ENCODE measurements at places on chromosomes 3 and 15.
A peak's percentile ranks its signal among the peaks of the same experiment; 100 is the strongest.

- no peak for DNase-seq
Measured at GRCh38 chr15:32034106-32034505, 3.8 kb downstream of the CHRNA7 start.

DNA sequence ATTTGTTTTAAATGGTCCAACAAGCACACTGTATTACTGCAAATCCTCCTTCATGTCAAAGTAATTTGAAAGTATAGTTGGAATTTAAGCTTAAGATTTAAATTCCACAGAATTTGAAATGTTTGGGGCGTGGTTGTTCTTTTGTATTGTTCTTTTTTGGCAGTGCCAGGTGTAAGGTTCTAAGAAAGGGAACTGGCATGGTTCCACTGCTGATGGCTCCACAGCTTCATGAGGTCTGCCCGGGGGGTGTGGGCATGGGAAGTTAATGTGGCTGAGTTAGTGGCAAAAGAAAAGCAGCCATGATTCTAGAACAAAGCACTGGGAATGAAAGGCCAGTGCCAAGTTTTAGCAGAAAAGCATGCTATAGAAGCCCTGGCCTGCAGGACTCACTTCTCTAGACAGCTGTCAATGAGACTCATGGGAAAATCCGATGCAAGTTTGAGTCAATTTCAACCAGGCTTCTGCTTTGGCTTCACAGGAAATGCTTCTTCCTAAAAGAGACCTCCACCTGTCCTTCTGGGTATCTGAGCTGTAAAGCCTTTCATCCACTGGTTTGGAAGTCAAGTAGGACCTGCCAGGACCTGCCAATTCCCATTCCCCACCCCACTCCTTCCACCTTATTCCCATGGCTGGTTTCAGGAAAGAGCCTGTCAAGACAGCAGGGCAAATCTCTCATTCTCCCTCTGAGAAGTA lies 18.9 kb downstream of the CDCP1 start:
- no peak for DNase-seq

DNA sequence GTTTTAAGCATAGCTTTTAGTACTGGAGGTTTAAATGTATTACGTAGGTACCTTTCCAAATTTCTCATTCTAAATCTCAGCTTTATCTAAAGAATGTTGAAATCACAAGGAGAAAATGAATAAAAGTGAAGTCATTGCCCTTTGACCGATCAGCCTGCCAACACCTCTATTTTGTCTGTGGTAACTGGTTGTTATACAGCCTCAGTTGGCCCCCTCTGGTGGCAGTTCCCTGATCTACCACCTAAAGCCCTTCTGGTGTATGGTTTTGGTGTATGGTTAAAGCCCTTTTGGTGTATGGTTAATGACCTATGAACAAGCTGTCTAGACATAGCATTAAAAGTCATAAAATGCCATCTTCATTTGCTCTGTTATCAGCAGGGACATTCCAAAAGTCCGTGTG lies 378.2 kb upstream of the AZI2 start:
- DNase-seq: peak; percentile 45

DNA sequence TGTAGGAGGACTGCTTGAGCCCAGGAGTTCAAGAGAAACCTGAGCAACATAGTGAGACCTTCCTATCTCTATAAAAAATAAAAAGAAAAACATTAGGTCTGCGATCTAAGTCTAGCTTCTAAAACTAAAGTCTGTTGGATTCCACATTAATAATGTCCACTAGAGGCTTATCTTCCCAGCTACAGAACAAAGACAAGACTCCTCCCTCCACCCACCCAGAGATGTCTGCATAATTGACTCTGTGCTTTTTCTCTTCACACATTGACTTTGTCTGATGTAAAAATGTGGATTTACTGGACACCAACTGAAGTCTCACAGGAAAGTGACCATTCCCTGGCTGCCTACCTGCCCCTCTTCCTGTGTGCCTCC lies 91.8 kb downstream of the ATP10A start:
- peak; percentile 36 for DNase-seq

DNA sequence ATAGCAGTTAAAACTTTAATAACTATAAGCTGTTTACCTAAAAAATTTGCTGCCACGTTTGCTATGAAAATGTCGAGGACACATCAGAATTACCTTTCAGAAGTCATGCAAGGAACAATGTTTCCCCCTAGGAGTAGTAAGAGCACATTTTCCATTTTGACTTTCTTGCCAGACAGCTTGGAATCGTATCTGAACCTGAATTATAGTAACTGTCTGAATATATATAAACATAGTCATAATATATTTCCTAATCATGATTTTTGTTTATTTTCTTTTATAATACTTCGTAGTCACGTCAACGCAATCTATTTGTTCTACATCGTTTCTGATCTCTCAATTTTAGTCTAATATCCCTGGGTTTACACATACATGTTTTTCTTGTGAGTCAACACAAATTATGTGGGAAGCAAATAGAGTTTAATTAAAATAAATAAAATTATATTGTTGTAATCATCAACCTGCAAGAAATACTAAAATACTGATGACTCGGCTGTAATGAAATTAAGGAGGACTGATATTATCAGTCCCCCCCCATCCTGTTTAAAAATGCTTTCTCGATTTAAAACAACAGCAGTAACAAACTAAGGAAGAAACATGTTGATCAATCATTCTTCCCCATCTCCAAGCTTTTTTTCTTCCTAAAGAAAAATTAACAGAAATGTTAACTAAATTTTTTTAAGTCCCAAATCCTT lies 78.4 kb downstream of the MME start:
- DNase-seq: no peak

DNA sequence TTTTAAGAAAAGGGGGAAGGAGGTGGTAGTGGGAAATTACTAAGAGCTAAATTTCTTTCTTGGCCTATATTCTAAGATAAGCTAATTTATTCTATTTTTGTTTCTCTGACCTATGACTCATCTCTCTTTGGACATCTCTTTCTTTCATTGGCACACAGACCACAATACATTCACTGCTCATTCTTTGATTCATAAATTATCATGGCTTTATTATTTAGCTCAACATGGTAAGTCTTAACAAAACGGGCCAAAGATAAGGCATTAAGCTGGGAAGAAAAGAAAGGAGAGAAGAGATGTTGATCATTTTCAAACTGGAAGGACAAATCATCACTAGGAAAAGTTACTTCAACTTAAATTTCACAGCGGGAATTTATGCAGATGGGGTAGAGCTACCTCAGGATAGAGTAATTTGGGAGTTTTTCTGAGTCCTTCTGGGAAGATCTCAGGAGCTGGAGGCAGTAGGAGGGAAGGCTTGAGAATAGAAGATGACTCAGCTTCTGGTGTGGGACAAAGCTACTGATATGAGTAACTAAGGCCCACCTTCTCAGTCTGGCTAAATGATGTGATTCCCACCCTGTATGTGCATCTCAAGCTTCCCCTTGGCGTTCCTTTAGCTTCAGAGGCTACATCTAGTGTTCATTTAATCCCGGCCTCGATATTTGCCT lies 7.5 kb upstream of the ALCAM start:
- no peak for DNase-seq
